ENCODE measurements at places on chromosomes 5 and 9.

DNA sequence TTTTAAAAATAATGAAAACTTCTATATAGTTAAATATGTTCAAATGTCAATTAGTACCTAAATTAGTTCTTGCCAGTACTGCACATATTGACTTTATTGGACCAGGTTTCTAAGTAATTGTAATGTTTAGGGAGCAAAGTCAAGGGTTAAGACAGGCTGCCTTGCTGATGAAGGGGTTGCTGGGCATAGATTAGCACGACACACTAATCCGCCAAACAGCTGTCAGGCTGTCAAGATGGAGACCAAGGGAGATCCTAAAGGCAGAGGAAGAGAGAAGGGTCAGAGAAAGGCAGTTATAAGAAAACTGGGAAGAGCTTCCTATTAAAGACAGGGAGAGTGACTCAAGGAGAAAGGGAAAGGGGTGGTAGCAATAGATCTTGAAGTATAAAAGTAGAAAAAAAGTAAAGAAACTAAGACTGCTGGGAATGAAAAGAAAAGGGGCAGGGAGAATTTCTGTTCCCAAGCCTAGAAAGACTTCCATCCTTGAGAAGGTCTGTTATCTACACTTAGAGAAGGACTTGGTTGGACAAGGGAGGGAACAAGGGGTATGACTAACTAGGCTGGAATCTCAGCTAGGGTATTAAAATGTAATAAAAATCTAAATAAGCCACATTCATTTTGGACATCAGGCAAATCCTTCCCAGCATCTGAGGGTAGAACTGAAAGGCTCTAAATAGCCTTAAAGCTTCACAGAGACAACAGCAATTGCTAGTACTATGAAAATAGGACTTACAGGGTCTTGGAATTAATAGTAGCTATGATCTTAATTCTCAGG is 188.7 kb downstream of the FBXL17 start:
- no peak for DNase-seq

- no peak for DNase-seq
Observed at GRCh38 chr5:149320791-149321330, 24.4 kb upstream of the GRPEL2 start.

DNA sequence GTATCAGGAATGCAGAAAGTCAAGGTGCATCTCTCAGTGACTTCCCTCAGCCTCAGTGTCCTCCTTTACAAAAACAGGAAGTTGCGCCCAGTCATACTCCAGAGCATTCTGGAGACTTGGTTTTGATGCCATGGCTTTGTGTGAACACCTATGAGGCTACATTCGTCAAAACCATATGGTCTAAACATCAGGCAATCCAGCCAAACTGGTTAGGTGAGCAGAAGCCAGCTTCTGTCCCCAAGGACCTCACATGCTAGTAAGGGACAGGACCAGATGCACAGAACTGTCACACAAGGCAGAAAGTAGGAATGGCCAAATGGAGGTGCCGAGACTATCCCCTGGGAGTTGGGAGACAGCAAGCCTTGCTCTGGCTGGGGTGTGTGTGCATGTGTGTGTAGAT is 217.2 kb downstream of the MELK start:
- no peak for DNase-seq

DNA sequence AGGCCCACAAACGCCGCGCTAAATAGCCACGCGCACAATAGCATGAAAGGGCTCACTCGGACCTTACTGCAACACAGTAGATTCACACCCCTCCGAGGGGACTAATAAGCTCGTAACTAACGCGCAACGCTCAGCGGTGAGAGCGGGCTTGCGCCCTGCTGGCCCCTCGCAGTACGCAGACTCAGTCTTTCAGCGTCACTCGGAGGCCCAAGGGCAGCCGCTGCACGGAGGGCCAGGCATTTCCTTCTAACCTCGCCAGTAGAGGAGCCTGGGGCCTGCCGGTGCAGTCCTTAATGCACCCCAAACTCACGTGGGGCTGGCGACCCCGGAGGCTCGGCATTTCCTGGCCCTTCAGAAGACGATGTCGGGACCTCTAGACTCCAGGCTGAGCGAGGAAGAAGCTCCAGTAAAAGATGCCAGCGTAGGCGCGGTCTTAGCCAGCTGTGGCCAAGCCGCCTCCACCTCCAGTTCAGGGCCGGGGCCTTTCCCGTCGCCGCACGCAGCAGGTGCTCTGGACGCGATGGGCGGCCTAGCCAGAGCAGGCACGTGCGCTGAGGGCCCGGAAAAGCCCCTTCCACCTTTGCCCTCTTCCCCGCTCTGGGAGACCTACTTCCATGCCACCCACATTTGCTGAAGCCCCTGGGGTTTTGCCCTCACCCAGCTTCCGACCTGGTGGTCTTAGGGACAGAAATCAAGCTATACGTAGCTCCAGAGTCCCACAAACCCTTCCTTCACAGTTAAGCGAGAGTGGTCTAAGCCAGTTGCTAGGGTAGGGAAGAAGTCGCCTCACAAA is 38.3 kb upstream of the TIFAB start:
- no peak for DNase-seq

DNA sequence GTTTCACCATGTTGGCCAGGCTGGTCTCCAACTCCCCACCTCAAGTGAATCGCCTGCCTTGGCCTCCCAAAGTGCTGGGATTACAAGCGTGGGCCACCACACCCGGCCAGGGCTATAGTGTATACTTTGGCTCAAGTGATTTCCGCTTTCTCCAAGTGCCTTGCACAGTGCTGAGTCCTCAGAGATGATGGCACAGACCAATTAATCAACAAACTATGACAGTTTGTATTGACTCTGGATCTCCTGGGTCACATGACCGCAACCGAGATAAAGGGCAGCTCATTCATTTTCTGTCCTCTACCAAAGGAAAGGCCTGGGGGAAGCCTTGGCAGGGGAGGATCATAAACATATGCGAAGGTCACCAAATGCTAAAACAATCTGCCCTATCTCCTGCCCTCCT is 11.4 kb upstream of the LARP1 start:
- DNase-seq, result no peak

- DNase-seq, result no peak
Observed at GRCh38 chr9:94772144-94772543, 45.6 kb downstream of the AOPEP start.

DNA sequence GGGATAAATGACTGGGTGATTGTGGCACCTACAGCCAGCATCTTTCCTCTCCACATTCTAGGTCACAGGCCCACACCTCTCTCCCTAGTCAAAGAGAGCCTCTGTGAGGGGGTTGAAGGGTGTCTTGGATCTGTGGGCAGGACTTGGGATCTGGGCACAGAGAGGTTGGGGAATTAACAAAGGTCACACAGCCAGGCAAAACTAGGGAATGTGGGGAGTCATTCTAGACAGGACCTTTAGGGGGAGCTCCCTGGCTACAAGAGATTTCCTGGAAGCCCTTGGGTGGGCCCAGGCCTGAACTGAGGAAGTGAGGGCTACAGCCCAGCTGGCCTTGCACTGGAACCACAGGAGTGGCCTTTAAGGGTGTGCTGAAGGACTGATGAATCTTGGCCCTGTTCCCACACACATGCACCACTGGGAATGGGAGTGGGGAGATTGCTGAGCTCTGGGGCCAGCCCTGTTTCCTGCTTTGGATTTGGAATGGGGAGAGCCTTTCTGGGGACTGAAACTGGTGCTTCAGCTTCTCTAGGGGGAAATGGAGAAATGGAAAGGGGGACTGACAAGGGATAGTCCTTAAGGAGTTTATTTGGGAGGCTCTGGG is 12.4 kb upstream of the CXXC5 start:
- no peak for DNase-seq

DNA sequence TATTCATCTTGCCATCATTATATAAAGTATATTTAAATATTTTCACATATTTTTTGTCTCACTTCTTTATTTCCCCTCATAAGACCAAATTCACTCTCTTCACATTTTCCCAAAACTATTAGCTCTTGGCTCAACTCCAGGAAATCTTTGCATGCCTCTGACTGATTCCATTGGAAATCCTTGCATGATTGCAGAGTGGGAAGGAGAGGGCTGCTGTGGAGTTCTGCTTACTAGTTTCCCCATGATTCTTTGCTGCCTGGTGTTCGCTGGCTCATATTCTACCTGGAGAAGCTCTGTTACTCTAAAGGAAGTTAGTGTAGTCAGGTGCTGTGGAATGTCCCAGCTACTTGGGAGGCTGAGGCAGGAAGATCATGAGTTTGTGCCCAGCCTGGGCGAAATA is 41.9 kb downstream of the LIX1 start:
- no peak for DNase-seq

- no peak for DNase-seq
Observed at GRCh38 chr5:149517461-149518122, 33.6 kb downstream of the CSNK1A1 start.

GRCh38 chr5:112546946-112547592 is 128.0 kb upstream of the EPB41L4A start:
- no peak for DNase-seq

- no peak for DNase-seq
Observed at GRCh38 chr9:114096866-114097612, 2.1 kb downstream of the KIF12 start.

- DNase-seq, result no peak
Observed at GRCh38 chr5:135432113-135432512, 15.0 kb downstream of the DCANP1 start.

DNA sequence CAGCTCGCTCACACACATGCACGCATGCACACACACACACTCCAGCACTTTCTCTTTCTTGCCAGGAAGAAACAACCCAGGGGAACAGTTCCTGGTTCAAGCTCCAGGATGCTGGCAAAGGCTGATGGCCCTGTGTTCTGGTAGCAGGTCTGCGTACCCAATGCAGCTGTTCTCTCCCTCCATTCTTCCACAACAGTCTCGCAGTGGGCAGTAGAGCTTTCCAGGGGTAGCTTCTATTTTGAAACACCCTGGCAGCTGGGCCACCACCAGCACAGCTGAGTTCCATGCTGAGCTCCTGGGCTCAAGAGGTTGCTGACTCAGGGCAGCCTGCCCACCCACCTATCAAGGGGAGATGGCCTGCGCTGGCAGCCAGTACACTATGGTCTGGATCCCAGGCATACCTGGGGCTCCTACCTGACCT is 4.7 kb downstream of the VDAC1 start:
- DNase-seq, result no peak

GRCh38 chr9:135902655-135903357 is 4.5 kb downstream of the CAMSAP1 start:
- no peak for DNase-seq

GRCh38 chr5:17206021-17206420 is 11.4 kb upstream of the BASP1 start:
- no peak for DNase-seq

DNA sequence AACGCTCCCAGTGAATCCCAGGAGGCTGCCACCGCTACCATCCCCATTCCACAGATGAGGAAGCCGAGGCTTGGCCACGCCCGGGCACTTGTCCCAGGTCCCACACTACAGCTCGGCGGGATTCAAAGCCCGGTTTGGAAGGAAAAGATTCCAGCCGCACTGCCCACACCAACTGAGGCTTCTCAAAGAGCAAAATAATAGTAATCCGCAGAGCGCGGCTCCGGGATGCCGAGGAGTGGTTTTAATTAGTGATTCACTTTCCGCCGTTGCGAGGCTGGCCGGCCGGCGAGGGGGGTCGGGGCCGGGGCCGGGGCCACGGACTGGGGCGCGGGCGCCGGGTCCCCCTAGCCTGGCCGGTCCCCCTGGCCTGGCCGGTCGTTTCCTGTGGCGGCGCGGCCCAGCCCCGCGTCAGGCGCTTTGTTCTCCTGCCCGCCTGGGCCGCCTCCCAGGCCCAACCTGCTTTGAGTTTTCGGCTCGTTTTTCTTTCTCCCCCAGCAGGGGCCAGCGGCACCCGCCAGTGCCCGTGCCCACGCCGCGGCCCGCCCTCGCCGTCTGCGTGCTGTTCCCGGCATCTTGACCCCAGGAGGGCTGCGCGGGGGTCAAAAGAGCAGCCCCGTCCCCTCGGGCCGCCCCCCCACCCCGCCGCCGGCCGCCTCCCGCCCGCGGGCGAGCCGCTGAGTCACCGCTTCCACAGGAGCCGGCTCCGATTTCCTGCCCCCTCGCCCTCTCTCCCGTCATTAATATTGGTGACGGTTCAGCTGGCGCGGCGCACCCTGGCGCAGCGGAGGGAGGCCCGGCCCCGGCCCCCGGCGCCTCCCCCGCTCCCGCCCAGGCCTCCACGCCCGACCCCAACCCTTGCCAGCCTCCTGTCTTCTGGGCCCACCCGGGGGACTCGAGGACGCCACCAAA is 31.2 kb downstream of the FGF18 start:
- no peak for DNase-seq
